ENCODE measurements at places on chromosomes 12 and 14. TPM values are rescaled to one million over a fixed set of nuclear protein-coding genes. Genes with fewer than 3 reads are reported as not detected.

ANP32D gene
- not detected for total RNA-seq

SLC35E3 gene
- 13.4 TPM for total RNA-seq

CREBL2 gene
- 26.6 TPM for total RNA-seq

PLEKHH1 gene
- total RNA-seq = 46.3 TPM

PTCSC3 gene
- total RNA-seq = not detected

SLC10A1 gene
- 0.23 TPM for total RNA-seq

INHBC gene
- not detected for total RNA-seq

TMEM229B gene
- total RNA-seq = 24.7 TPM

SMOC1 gene
- 23.3 TPM for total RNA-seq

CLEC12A gene
- 2.3 TPM for total RNA-seq

OVCH1 gene
- total RNA-seq = 0.18 TPM

HAL gene
- total RNA-seq = 1.8 TPM

KRT6C gene
- 0.39 TPM for total RNA-seq
